Subcutaneous preadipocyte (primary cell): ENCODE measurements at places on chromosomes 7 and 10. TPM values are rescaled to one million over a fixed set of nuclear protein-coding genes. Genes with fewer than 3 reads are reported as not detected.

Gene FEZF1
- not detected in 2 replicates for total RNA-seq

Gene SLC26A5
- not detected in 2 replicates for total RNA-seq

Gene HOXA9
- 8.8 and 15.2 TPM in 2 replicates for total RNA-seq

Gene ZNF239
- 3.7 and 6.3 TPM in 2 replicates for total RNA-seq

Gene MRC1
- not detected in 2 replicates for total RNA-seq

Gene SKIDA1
- 0.73 and 0.78 TPM in 2 replicates for total RNA-seq

Gene FGL2
- under 0.01 and 0.20 TPM in 2 replicates for total RNA-seq

Gene CPA2
- not detected in 2 replicates for total RNA-seq

Gene CYP3A7
- total RNA-seq: not detected in 2 replicates

Gene NPSR1
- total RNA-seq: not detected in 2 replicates

Gene INA
- 0.37 and 1.2 TPM in 2 replicates for total RNA-seq

Gene HOXA5
- total RNA-seq: 6.5 and 9.9 TPM in 2 replicates

Gene KEL
- not detected in 2 replicates for total RNA-seq

Gene HGF
- total RNA-seq: 345 and 402 TPM in 2 replicates

Gene OR2A1
- total RNA-seq: under 0.01 and 0.37 TPM in 2 replicates
